ENCODE measurements at places on chromosomes 12 and 14. TPM values are rescaled to one million over a fixed set of nuclear protein-coding genes. Genes with fewer than 3 reads are reported as not detected.

ESRRB gene
- total RNA-seq: 0.12 TPM

DNA sequence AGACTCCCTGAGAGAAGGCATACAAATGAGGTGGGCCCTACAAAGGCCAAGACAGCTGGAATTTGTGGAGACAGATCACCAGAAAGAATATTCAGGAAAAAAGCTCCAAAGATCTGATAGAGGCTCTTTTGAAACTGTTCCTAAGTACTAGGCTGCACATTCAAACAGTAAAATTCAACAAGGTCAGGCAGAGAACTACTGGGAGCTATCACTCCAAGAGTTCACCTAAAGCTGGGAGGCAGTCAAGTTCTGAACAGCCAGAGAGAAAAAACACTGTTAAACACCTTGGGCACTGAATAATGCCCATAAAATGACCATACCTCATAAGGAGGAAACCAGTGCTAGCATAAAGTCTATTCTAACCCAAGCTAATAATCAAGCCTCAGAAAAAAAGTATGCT is 28.6 kb downstream of the MED13L start:
- ATAC-seq: no peak

DNA sequence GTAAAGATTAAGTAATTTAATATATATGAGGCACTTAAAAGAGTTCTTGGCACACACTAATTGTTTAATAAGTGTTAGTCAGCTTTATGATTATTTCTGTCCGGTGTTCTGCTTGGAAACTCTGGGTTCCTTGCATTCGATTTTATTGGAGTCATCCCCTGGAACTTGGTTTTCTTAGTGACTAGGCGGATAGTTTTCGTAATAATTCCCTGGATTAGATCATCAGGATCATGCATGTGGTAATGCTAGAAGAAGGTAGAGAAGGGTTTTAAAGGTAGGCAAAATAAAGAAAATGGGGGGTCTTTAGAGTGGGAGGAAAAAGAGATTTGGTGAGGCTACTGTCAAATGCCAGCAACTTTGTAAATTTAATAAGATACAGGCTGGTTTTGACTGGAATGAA is 88.4 kb downstream of the MYF5 start:
- no peak for ATAC-seq

GRCh38 chr14:46323404-46323762 is 328.2 kb downstream of the RPL10L start:
- ATAC-seq: no peak

DNA sequence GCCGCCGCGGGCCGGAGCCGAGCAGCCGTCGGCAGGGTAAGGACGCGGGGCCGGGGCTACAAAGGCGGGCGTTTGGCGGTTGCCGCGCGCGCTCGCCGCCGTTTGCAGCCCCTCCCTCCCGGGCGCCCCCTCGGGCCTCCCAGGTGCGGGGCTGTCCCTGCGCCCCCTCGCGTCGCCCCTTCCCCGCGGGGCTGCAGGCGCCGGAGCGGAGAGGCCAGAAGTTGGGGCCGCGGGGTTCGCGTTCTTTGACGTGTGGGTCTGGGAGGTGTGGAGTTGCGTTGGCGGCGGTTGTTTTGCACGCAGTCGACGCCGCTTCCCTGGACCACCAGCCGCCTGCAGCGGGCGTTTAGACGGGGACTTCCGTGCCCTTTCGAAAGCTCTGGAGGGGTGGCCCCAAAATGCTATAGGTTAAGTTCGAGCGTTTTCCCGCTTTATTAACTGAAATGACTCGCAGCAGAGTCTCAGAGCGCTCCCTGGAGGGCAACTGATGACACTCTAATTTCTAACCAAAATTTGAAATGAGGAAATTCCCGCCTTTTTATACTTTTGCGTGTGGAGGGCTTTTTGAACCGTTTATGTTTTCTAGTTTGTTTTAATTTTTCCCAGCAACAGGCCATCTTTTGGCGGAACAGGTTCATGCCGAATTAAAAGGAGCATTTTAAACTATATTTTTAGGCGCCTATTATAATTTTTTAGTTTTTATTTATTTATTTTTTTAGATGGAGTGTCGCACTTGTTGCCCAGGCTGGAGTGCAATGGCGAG is 902 bp downstream of the TMPO start:
- peak; percentile 74 for ATAC-seq

MGP gene
- total RNA-seq: 16.7 TPM

DNA sequence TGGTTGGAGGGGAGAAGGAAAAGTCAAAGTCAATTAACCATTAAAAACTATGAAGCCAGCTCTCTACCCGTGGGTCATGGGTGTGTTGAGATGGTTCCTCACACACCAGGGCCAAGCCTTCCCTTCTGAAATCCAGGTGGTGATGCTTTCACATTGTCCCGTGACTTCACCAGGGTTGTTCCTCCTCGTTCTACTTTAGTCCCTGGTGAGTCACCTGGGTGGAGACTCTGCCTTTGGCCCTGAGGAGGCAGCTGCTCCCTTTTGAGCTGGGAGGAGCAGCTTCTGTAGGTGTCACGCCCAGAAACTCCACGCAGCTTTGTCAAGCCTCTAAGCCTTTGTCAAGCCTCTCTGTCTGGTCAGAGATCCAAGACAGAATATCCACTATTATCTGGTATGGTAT is 348.3 kb downstream of the BMP4 start:
- ATAC-seq: peak; percentile 99

DNA sequence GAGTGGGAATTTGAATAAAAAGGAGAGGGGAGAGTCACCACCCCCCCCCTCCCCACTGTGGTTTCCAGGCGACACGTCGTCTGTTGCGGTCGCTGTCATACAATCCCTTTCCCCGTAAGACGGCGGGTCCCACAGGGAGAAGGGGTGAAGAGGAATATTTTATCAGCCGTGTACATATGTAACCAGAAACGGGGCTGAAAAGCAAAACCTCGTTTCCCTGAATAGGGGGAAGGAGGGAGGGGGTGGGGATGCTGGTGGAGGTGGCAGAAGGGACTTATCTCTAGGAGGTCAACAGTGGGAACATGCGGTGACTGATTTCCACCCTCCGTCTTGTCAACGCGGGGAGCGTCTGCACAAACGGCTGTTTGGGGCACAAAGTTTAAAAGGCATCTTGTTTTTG is 171.4 kb downstream of the RBM19 start:
- no peak for ATAC-seq

GRCh38 chr12:96091833-96092232 is 56.4 kb upstream of the LTA4H start:
- ATAC-seq: peak; percentile 45

- no peak for ATAC-seq
Measured at GRCh38 chr12:70277973-70278372, 34.7 kb downstream of the CNOT2 start.

STAC3 gene
- total RNA-seq: 1.1 TPM

DNA sequence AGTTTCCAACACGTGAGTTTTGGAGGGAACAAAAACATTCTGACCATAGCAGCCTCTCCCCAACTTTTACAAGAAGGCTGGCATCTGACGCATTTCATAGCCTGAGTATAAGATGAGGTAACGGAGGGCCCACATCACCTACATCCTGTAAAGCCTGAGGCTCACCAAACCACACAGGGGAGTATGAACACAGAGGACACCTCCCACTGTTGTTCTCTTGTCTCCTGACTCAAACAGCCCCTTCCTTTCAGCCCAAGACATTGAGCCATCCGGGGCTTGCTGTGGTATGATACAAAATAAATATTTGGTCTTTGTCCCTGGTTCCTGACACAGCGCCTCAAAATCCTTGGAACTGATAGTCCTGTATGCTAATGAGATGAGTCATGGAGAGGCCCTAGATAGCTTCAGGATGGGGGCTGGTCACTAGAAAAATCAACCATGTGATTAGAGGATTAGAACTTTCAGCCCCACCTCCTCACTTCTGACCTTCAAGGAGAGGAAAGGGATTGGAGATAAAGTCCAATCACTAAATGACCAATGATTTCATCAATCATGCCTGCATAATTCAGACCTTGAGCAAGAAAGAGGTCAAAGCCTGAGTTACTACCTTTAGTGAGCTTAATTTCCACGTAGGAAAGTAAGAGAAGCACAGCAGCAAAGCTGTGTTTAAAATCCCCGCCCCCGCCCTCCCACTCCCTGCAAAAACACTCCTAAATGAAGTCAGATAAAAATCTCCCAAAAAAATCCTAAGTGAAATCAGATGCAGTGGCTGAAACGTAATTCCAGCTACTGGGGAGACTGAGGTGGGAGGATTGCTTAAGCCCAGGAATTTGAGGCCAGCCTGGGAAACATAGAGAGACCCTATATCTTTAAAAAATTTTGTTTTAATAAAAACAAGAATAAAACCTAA is 236.4 kb downstream of the PCNX1 start:
- ATAC-seq: peak; percentile 36

CLEC1A gene
- 0.68 TPM for total RNA-seq

DNA sequence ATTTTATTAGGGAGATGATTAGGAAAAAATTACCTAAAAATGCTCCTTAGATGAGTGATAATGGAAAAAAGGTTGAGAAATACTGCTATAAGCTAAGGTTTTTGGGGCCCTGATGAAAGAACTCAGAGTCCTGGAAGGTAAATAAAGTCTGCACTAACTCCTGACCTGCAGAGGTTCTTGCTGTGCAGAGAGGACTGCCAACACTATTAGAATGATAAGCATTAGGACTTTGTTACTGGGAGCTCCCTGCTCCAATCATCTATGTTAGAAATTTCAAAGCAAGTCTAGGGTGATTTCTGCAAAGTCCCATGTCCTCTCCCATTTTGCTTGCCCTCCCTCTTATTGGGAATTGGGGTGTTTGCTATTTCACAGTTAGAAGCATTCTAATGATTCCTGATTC is 112.2 kb downstream of the SMOC1 start:
- ATAC-seq: no peak

GRCh38 chr14:106690333-106690891 is 1164.0 kb downstream of the TMEM121 start:
- no peak for ATAC-seq

DNA sequence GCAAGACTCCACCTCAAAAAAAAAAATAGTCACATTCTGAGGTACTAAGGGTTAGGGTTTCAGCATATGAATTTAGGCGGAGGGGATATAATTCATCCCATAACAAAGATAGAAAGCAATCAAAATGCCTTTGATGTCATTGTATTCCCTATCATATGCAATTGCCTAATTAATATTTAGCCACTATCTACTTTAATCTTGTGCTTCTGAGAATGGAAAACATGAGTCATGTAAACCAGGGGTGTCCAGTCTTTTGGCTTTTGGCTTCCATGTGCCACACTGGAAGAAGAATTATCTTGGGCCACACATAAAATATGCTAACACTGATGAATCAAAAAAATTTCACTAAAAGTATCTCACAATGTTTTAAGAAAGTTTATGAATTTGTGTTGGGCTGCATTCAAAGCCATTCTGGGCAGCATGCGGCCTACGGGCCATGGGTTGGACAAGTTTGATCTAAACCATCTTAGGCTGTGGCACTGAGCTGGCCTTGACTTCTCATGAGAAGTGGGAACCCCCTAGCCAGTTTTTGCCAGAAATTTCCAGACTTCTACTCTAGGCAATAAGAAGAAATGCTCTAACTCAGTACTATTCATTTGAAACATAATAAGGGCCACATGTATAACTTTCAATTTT is 219.8 kb downstream of the PTPRO start:
- ATAC-seq: no peak

SLC10A1 gene
- total RNA-seq: not detected

- ATAC-seq: no peak
Measured at GRCh38 chr12:41606468-41607445, 418.6 kb downstream of the PDZRN4 start.

RTL1 gene
- total RNA-seq: not detected

GRCh38 chr12:24044941-24045703 is 95.7 kb upstream of the SOX5 start:
- ATAC-seq: no peak

Data from esophagus mucosa (tissue), 1 donor.